ENCODE measurements at places on chromosomes 13 and 19.

DNA sequence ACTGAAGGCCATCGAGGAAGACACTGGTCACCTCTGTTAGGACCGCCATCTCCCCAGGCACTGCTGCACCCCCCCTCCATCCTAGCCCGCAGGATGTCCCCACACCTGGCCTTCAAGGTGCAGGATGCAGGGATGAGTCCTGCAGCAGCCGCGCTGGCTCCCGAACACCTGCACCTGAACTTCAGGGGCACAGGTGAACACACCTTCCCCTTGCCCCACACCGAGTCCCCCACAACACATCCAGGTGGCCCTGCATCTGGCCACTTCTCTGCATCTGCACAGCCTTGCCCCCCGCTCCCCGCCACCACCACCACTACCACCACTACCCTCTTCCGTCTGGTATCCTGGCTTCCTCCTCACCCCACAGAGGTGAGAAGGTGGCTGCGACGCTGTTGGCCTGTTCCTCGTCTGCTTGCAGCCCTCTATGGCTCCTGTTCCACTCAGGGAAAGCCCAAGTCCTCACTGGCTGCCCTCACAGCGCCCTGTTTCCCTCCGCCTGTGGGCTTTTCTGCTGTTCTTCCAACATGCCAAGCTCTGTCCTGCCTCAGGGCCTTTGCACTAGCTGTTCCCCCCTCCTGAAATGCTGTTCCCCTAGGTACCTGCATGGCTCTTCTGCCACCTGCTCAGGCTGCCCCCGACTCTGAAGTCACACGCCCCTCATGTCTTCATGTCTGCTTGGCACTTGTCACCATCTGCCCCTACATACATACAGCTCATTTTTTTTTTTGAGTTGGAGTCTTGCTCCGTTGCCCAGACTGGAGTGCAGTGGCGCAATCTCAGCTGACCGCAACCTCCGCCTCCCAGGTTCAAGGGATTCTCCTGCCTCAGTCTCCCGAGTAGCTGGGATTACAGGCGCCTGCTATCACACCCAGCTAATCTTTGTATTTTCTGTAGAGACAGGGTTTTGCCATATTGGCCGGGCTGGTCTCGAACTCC is 1.4 kb upstream of the CERS1 start:
- no peak for DNase-seq

DNA sequence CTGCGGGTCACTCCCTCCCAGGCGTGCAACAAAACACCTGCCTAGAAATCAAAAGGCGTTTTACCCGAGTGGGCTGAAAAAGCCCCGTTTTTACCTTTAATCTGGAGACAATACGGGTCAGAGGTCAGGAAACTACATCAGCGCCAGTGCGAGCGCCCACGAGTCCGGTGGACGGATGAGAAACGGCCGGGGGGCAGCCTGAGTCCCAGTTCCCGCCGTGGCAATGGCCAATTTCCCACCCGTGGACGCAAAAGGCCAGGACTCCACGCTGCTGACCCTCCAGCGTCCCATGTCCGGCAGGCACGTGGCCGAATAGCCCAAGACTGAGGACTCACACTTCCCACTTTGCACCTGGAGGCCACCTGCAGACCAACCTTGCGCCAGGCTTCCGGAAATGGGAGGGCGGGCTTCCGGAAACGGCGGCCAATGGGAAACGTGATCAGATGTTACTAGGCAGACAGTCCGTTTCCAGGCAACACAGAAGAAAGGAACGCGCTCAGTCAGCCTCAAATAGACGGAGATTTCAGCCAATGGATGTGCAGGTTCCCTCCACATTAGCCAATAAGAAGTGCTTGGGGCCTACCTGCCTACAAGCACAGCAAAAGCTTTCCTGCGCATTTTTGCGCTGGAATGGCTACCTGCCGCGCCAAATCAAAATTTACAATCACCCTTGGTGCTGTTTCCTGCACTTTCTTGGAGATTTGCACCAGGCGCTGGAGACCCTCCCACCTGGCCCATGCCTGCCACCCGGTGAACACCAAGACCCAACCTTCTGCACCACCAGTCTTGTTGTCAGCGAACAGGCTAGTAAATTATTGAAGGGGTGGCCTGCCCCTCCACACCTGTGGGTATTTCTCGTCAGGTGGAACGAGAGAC is 47.4 kb downstream of the ZFP14 start:
- peak; percentile 87 for DNase-seq

DNA sequence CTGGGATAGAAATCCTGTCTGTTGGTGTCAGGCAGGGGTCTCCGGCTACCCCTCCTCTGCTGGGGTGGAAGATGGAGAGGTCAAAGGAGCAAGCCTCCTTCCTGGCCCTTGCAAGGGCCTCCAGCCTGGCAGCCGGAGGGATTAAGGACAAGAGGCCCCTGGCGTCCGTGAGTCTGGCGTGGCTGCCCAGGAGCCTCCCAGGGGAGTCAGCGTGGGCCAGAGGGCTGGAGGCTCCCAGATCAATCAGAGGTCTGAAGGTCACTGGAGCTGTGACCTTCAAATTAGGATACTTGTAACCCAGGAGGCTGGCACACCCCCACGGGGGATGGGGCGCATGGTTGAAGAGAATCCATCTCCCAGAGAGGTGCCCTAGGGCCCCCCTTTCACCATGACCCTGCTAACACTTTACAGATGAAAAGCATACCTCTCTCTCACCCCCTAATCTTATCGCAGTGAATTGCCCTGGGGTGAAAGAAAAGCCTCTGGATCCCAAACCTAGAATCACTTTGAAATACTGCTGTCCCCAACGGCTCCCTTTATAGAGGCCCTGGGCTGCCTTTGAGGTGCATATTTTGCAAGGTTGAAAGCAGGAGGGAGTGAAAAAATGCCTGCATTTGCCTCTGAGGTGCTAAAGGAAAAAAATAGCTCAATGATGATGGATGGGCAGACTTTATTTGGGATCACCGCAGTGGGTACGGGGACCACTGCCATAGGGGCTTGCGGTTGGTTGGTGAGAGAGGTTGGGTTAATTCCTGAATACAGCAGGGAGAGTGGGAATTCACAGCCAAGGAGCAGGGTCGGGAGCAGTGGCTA is 44.9 kb upstream of the PEG3 start:
- no peak for DNase-seq

DNA sequence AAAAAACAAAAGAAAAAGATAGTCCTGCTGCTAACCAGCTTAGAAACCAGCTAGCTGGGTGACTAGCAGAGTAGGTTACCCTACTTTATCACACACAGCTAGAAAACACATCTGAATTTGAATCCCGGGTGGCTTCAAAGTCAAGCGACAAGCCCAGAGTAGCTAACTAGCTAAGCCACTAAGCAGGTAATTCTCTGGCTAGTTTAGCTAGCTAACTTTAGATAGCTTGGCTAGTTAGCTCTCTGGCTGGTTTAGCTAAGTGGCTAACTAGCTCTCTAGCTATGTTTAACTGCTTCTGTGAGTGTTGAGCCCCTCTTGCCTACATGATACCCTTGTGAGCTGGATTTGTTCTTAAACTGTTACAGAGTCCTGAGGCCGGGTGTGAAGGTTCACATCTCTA is 12.4 kb downstream of the MYH14 start:
- DNase-seq, result no peak

GRCh38 chr13:41211062-41211461 is 16.7 kb upstream of the KBTBD7 start:
- no peak for DNase-seq

DNA sequence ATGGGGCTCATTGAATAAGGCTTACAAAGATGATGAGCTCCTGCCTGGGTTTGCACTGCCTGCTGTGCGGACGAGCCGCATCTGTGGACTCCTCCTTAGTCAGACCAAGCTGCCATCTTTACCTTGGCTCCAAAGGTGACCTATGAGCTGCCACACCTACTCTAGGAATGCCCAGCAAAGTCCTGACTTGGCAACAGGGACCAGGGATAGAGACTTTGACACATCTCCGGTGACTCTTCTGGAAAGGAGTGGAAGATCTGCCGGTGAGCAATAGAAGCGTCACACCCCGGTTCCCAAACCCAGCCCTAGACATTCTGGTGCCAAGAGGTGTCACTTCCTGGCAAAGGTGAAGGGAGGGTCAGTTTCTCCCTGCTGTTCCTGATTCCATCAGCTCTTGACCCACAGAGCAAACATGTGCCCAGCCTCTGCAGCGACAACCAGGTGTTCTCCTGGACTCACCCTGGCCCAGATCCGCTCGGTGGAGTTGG is 50.2 kb upstream of the GTF3A start:
- no peak for DNase-seq

GRCh38 chr13:26300140-26300539 is 46.2 kb downstream of the CDK8 start:
- DNase-seq, result no peak

GRCh38 chr19:5420953-5421352 is 34.3 kb upstream of the ZNRF4 start:
- no peak for DNase-seq

GRCh38 chr19:54633401-54633800 is 3.1 kb downstream of the LILRB1 start:
- DNase-seq, result no peak

- DNase-seq, result no peak
These were observed 106.4 kb downstream of the AKAP11 start for GRCh38 chr13:42378383-42378780.

DNA sequence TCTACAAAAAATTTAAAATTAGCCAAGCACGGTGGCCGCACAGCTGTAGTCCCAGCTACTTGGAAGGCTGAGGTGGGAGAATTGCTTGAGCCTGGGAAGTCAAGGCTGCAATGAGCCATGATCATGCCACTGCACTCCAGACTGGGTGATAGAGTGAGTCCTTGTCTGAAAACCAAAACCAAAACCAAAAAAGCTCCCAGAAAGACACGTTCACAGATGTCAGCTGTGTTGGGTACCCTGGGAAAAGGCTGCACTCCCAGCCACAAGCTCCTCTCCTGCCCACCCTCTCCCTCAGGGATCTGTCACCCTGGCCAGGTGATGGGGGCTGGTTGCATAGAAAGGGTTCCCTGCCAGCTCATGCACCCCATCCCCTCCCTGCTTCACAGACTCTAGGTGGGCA is 53.3 kb downstream of the RNF6 start:
- no peak for DNase-seq

- no peak for DNase-seq
These were observed 1815.9 kb downstream of the PCDH9 start for GRCh38 chr13:65414187-65414586.

- DNase-seq, result no peak
These were observed 458.3 kb downstream of the COG6 start for GRCh38 chr13:40113643-40114304.

DNA sequence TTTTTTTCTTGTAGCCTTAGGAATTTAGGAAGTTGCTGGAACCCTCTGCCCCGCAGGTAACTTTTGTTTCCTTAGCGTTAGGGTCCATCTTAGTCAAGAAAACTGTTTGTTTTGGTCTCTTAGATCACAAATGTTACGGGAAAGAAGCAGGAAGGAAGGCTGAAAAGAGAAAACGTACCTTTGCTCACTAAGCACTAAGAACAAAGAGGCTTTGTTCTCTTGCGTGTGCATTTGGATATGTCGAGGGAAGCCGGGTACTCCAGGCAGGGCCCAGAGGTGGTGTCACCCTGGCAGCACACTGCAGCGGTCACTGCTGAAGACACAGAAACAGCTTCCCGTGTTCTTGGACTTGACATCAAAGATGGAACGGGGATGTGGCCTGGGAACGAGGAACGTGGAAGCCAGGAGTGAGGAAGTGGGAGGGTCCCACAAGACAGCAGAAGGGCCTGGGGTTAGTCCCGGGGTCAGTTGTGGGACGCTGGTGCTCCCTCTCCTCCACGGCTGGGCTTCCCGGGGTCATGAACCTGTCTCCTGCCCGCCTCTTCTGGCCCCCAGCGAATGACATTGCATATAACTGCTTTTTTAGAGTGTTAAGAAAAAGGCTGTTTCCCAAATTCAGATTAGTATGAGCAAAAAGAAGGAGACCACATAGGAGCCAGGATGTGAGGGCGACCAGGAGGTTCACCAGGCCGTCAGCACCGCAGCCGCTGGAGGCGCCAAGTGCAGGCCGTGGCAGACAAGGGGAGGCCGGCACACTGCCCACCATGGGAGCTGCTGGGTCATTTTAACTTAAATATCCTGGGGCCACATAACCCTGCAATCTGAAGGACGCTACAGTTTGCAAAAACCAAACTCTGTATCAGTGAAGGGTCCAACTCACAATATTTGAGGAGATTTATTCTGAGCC is 31.6 kb downstream of the ATP11A start:
- no peak for DNase-seq

DNA sequence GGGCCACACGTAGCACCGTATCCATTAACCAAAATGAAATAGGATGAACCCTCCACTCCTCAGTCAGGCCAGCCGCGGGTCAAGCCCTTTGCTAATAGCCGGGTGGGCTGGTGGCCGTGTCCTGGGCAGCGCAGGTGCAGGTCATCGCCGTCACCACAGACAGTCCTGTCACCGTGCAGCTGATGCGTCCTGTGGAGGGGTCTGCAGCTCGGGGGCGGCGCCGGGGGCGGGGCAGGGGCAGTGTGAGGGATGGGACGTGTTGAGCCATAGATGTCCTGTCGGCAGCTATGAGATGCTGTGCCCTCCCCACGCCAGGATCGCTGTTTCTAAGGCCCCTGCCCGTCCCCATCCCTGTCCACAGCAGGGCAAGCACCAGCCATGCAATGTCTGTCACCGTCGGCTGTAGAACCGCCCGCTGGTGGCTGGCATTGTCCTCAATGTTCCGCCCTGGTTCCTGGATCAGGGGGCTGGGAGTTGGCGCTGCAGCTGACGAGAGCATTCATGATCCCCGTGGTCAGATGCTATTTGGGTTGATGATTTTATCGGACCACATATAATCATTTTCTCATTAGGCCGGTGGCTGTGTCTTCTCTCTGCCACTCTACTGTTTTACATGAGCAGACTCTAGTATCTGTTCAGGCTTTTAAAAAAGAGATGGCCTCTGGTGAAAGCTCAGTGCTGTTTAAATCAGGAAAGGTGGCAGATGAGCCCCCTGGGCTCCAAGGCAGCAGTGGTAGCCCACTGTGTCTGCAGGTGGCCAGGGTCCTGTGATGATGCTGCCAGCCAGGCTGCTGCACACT is 126.1 kb downstream of the KDM4B start:
- DNase-seq, result no peak

- no peak for DNase-seq
These were observed 5.3 kb downstream of the SBNO2 start for GRCh38 chr19:1168572-1169410.

DNA sequence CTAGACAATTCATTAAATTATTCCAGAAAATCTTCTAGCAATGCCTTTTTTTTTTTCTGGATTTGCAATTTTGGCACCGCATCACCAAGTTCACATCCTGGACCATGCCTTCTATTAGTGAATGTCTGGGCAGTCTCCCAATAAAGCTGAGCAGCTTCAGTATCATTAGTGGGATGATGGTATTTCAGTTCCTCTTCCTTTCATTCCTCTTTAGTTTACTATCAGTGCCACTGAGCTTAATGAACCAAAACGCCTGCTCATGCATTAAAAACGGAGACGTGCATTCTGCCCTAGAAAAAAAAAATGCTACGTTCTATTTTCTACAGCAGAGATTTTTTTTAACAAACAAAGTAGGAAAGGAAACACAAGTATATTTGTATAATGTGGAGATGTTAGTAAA is 343.0 kb downstream of the PCDH9 start:
- DNase-seq, result no peak

GRCh38 chr19:34184880-34185491 is 12.7 kb downstream of the LSM14A start:
- DNase-seq, result no peak

- DNase-seq, result no peak
These were observed at the start of gene ARHGEF1 for GRCh38 chr19:41882568-41883462. Gene ARHGEF1, plus strand, starts transcription at chr19:41883184. Its CDS starts 4,899 bp downstream, at chr19:41888083.

- DNase-seq, result no peak
These were observed 126.5 kb downstream of the NALCN start for GRCh38 chr13:101289764-101290163.
